ENCODE measurements at places on chromosomes 3 and 15.
A peak's percentile ranks its signal among the peaks of the same experiment; 100 is the strongest.

GRCh38 chr3:38655708-38656300 is 6.3 kb upstream of the SCN5A start:
- peak; percentile 66 for DNase-seq

DNA sequence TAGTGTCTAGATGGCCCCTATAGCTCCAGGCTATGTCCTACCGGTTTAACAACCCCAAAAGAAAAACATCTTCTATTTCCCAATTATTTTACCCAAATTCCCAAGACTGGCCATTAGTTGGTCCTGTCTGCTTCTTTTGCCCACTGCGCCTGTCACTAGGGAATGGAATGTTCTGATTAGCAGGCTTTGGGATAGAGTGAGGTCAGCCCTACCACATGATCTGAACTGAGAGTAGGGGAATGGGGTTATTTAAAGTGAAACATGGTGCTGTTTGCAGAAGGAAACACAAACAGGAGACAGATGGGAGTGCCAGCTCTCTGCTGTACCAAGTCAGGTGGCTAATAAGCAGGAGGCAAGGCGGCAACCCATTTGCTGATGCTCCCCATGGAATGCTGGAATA is 635.6 kb upstream of the CFAP20DC start:
- DNase-seq = no peak

GRCh38 chr3:99789011-99789721 is 28.5 kb upstream of the CMSS1 start:
- DNase-seq = peak; percentile 39

DNA sequence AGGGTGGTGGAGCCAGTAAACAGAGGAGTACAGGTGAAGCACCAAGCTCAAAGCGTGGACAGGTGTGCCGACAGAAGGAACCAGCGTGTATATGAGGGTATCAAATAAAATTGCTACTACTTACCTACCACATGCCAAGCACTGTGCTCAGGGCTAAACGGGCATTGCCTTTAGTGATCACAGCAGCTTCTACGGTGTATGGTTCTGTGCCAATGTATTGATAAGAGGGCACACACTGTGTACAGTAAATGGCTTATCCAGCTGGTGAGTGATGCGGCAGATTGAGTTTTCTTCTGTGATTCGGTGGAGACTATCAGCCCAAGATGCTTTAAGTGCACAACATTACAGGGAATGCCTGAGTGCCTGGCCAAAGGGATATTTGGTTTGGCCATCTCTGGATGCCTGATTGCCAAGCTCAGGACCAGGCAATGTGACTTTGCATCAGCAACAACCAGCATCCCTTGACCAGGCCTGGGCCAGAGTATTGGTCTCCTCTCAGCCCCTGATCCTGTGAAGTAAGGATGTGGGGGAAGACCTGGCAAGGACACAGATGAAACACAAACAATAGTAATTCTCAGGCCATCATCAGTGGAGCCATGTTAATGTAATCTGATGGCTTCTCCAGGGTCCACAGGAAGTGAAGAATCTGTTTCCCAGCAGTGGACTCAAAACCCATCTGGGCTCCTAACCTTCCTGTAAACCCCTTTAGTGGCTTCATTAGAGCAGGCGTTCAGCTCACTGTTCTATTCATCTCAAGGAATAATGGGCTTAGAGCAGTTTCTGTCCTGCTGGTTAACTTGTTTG is 14.1 kb downstream of the STARD5 start:
- DNase-seq = no peak

GRCh38 chr3:195003893-195004289 is 267.1 kb downstream of the XXYLT1 start:
- no peak for DNase-seq

DNA sequence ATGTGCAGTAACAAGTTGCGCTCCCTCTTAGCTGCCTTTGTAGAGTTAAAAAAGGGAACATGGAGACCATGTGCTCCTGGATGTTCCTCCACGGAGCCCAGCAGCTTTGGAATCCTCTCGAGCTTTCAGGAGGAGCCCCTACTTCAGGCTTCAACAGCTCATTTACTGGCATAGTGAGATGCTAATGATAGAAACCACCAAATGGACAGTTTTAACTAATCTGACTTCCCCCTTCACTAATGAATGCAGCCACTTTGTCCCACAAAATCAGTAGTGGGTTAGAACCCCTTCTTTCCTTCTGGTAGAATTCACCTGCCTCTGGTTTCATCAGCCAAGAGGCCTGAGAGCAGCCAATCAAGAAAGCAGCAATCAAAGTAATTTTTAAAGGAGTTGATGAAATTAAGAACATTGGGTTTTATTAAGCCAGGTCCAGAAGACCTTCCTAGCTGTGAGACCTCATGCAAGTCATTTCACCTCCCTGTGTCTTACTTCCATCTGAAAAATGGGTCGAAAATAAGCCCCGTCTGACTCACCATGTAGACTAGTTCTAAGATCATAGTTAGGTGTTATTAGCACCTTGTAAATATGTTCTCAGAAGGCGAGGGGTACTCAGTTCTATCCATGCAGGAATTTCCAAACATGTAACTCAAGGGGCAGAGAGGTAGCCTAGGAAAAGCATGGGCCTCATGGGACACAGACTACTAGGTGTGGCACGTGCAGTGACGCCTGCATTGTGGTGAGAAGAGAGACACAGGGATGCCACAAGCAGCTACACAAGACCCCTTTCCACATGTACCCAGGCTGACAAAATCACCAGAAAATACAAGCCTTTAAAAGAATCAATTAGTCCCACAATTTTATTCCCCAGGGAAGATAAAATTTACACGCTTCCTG is 179.7 kb upstream of the LPP start:
- DNase-seq = no peak

DNA sequence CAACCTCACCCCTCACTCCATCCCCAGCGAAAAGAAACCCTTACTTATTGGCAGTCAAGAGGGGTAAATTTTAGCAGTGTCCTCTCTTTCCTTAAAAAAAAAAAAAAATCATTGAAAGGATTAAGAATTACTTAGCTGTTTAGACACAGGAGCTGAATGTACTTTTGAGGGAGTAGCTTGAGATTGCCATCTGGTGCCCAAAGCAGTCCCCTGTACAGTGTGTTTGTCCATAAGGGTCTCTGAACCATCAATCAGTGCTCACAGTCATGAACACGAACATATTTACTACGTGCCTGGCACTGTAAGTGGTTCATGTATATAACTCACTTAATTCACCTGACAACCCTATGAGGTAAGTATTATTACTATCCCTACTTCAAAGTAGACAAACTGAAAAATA is 463.5 kb downstream of the RAP2B start:
- DNase-seq = no peak

- DNase-seq = peak; percentile 75
Observed at GRCh38 chr15:70077188-70078147, 20.2 kb downstream of the TLE3 start.

DNA sequence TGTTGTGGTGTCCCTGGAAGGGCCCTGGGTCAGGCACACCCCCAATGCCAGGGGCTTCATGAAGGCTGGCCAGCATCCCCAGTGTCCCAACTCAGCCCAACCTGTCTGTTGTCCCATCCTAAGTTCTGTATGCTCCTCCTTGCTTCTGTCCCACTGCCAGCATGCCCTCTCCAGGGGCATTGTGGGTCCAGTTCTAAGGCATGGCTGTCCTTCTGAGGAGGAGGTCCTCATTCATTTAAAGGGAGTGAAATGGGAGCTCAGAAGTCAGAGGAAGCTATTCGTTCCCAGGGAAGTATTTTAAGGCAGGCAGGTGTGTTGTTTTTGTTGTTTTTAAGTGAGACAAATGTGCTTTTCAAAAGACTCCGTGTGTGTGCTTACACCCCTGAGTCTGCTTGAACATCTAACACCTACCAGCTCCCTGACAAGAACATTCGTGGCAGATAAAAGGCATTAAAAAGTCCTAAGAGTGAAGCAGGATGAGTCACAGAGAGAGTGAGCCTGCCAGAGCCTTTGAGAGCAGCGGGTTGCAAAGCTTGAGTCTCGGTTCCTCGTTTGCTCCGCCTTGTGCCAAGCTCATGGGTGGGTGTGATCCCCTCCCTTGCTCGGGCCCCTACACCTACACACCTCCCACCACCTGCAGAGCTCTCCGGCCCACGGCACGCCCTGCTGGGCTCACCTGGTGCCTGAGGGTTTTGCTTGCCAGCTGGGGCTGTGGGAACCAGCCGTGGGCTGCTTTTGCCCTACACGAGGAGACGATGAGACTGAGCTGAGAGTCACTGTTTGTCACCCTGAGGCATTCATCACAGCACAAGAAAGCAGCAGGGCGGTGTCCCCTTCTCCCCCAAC is 183.4 kb upstream of the TOPAZ1 start:
- DNase-seq = peak; percentile 43

DNA sequence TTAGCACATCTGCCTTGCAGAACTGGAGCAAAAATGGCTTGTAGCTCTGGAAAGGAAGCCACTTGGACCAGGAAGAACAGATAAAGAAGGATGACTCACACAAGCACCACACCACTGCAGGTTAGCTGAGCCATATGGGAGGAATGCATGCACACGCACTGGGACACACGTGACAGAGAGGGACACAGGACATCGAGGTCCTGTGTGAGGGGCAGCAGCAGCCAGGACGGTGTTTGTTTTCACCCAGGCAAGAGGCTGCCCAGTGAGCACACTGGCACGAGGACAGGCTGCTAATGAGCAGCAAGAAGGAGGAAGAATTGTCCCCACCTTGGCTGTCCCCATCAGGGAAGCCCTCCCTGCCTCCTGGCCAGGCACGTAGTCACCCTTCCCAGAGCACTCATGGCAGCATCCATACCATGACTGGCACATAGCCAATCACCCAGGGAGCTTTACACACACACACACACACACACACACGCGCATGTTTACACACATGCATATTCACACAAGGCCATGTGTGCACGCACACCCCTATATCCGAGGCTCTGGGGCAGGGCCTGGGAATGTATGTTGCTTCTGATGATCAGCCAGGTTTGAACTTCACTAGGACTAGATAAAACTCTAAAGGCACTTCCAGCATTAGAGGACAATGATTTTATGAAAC is 24.0 kb upstream of the SPTBN5 start:
- no peak for DNase-seq

DNA sequence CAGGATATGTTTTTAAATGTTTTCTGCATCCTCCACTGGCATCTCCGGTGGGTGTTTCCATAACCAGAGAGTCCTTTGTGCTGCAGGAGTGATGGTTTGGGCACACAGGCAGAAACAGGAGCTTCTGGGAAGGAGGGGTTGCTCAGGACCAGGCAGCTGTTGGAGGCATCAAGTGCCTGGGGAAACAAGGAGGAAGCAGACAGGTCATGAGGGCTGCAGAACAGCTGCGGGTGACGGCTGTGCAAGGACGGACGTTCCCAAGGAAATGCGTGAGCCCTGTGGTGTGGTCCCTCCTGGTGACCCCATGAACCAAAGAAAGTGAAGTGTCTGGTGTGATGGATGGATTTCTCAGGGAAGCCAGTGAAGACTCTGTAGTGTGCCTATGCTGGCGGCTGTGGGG is 61.2 kb upstream of the TNFAIP8L3 start:
- no peak for DNase-seq

DNA sequence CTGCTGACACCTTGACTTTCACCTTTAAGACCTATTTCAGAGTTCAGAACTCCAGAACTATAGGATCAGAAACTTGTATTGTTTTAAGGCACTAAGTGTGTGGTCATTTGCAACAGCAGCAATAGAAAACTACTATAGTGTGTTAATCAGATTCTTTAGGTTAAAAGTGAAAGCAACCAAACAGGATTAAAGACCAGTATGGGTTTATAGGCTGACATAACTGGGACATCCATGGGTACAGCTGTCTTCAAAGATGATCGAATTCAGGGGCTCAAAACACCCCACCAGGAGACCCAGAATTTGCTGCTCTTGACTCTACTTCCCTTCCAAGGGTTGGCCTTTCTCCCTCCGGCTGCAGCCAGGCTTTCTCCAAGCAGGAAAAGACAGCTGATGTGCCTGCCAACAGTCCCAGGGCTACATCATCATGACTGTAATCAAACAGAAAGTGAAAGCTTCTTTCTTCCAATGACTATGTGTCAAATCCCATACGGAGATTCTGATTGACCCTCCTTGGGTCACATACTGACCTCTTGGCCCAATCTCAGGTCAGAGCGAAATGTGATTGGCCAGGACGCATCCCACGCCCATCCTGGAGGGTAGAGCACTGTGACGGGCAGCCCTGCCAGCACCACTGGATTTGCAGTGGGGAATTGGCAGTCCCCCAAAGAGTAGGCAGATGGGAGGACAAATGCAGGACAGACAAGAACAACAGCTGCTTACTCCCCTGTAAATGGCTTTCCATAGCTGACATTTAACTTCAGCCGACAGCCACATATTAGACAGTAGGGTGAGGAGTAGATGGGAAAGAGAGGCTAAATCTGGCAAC is 51.4 kb upstream of the RNF7 start:
- peak; percentile 89 for DNase-seq

- no peak for DNase-seq
Observed at GRCh38 chr3:13947912-13948311, 68.0 kb upstream of the WNT7A start.

DNA sequence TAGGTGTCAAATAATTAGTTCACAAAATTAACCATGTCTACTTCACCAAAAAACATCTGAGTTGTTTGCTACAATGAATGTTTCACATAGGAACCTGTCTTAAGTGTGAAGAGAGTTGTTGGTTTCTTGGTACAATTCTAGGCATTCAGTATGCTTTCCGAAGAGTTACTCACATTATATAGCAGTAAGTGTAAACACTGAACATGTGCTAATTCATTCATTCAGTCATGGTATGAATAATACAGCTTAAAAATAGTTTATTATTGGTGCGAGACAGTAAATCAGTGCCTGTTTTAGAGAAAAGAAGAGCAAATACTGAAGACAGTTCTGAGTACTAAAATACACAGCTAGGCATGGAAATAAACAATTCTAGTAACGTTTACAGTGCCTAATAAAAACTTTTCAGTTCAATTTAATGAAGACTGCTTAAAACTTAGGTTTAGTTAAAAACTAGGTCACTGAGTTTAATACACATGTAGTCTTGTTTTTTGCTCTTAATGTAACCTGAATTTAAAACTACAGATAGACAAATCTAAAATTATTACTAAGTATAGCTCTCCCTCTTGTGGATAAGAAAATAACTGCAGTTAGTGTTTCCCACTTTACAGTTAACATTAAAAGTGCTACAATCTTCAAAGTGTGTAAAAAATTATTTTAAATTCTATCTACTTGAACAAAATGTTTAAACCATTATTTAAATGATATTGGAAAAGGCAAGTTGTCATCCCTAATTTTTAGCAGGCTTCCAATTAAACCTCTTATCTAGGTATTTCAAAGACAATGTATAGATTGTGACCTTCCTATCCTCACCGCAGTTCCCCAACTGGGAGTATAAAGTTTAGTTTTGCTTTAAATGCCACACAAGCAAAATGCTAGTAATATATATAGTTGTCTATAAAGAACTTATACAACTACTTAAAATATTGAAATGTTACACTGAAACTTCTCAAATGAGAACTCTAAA is 20.1 kb upstream of the ZCWPW2 start:
- DNase-seq = no peak

GRCh38 chr3:181741417-181741816 is 29.7 kb downstream of the SOX2 start:
- no peak for DNase-seq

- no peak for DNase-seq
Observed at GRCh38 chr3:10487988-10488633, 17.3 kb downstream of the ATP2B2 start.

GRCh38 chr3:151372063-151372820 is 12.3 kb downstream of the P2RY12 start:
- DNase-seq = no peak

All from Ammon's horn (tissue), 1 donor.